ENCODE measurements at places on chromosomes 13 and 19.
A peak's percentile ranks its signal among the peaks of the same experiment; 100 is the strongest.

- DNase-seq: no peak
Observed at GRCh38 chr13:44848920-44849676, 140.2 kb downstream of the NUFIP1 start.

GRCh38 chr13:46121033-46121432, 16.2 kb upstream of the CPB2 start:
- no peak for DNase-seq

GRCh38 chr19:49690656-49691242, at the start of gene CPT1C:
CPT1C (plus strand) TSS chr19:49691116; CDS start chr19:49692253, 1,137 bp downstream.
- DNase-seq: peak; percentile 34

- no peak for DNase-seq
Observed at GRCh38 chr19:38985262-38985661, 9.7 kb upstream of the FBXO17 start.

GRCh38 chr19:30135797-30136196, 193.8 kb downstream of the URI1 start:
- DNase-seq: no peak

DNA sequence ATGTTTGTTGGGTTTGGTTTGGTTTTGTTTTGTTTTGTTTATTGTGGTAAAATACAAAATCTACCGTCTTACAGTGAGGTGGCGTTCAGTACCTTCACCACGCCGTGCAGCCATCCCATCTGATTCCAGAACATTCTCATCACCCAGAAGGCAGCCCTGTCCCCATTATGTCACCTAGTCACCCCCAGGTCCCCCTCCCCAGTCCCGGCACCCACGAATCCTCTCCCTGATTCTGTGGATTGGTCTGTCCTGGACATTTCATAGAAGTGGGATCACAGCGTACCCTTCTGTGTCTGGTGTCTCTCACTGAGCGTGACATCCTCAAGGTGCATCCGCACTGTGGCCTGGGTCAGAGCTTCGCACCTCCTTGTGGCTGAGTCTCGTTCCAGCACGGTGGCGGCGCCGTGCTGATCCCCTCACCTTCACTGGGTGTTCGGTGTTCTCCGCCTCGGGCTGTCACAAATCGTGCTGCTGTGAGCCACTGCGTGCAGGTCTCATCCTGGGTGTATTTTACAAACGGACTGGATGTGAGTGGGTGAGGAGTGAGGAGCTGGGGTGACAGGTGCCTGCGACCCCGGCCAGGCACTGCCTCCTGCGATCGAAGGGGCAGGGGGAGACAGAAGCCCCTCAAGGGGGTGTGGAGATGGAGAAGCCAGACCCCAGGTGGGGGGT, 580 bp upstream of the TEKTIP1 start:
- no peak for DNase-seq

DNA sequence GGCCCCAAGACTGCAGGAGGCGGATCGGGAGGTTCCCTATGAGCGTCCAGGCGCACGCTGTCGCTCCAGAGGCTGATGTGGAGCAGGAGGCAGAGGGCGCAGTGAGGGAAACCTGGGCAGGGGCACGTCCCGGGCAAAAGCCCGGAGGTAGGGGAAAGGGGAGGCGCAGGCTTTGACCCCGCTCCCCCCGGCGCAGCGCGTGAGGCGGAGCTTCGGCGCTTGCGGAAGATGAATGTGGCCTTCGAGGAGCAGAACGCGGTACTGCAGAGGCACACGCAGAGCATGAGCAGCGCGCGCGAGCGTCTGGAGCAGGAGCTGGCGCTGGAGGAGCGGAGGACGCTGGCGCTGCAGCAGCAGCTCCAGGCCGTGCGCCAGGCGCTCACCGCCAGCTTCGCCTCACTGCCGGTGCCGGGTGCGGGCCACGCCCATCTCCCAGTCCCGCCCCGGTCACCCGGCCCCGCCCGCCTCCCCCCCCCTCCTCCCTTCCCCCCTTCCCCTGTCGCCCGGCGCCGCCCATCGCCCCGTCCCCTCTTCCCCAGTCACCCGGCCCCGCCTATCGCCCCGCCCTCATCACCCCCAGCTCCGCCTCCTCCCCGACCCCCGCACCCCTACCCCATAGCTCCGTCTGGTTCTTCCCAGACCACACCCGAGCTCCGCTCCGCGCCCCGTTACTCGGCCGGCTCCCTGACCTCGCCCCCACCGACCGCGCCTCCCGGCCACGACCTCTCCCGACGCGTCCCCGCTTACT, 4.1 kb downstream of the HMG20B start:
- DNase-seq: no peak

- peak; percentile 71 for DNase-seq
Observed at GRCh38 chr19:45769821-45770191, 754 bp upstream of the SIX5 start.

DNA sequence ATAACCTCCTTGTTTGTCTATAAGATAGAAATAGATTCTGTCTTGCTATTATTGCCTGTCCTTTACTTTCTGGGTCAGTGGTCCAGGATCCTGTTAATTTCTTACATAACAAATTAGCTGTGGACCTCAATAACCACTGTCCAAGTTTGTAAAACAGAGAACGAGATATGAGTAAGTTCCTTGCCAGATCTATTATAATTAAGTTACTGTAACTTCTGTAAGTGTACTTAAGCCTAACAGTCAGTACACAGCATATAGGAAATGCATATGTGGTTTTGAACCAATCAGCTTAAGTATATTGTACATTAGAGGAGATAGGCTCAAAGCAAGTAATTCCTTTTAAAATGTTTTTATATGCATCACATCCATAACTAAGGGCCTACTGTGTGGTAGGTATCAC, 34.9 kb downstream of the HTR2A start:
- no peak for DNase-seq

- DNase-seq: no peak
Observed at GRCh38 chr13:34993470-34993869, 51.4 kb downstream of the NBEA start.

DNA sequence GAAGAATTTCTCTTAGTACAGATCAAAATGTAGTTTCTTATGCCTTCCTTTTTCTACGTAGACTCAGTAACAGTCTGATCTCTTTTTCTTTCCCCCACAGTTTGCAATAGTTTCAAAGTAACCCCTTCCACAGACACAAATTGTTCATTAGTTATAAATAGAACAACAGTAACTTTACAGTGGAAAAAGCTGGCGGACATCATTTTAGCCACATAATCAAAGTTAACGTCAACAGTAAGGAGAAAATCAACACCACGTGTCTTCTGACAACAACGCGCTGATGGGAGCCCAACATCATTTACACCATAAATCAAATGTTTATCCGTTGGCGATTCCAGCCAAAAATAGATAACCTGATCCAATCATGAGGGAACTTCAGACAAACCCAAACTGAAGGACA, 76.8 kb downstream of the ANKRD10 start:
- no peak for DNase-seq

GRCh38 chr13:33794576-33794975, 23.4 kb upstream of the RFC3 start:
- no peak for DNase-seq

GRCh38 chr19:34224996-34225658, 29.2 kb upstream of the GARRE1 start:
- DNase-seq: no peak

Data from central memory CD4-positive, alpha-beta T cell (primary cell).